ENCODE measurements at places on chromosomes 4 and X. TPM values are rescaled to one million over a fixed set of nuclear protein-coding genes. Genes with fewer than 3 reads are reported as not detected.

The CLDN2 gene
- total RNA-seq, result not detected

The SRPX gene
- total RNA-seq, result 228 TPM

The GPRIN3 gene
- total RNA-seq, result 3.5 TPM

The CCDC110 gene
- total RNA-seq, result 3.5 TPM

The GCNA gene
- 1.3 TPM for total RNA-seq

The ADH1C gene
- 2.6 TPM for total RNA-seq

The TLR1 gene
- total RNA-seq, result 15.8 TPM

The TBX22 gene
- not detected for total RNA-seq

The AFAP1 gene
- 45.3 TPM for total RNA-seq

The TEX11 gene
- total RNA-seq, result not detected

The RHOXF2 gene
- total RNA-seq, result not detected

The PPEF1 gene
- 0.24 TPM for total RNA-seq

The MAGEA12 gene
- total RNA-seq, result not detected

The REELD1 gene
- total RNA-seq, result not detected

The NUDT11 gene
- total RNA-seq, result 1.6 TPM

The MAGEA2B gene
- total RNA-seq, result not detected

The CENPVL2 gene
- not detected for total RNA-seq

The RTL9 gene
- total RNA-seq, result 0.28 TPM

The SOX3 gene
- total RNA-seq, result not detected

The MAGEA1 gene
- total RNA-seq, result not detected

Data from posterior vena cava (tissue), 2 donors.